ENCODE measurements at places on chromosomes 6 and 20.

GRCh38 chr6:141398949-141399348 lies 733.8 kb upstream of the GJE1 start:
- DNase-seq, result no peak

DNA sequence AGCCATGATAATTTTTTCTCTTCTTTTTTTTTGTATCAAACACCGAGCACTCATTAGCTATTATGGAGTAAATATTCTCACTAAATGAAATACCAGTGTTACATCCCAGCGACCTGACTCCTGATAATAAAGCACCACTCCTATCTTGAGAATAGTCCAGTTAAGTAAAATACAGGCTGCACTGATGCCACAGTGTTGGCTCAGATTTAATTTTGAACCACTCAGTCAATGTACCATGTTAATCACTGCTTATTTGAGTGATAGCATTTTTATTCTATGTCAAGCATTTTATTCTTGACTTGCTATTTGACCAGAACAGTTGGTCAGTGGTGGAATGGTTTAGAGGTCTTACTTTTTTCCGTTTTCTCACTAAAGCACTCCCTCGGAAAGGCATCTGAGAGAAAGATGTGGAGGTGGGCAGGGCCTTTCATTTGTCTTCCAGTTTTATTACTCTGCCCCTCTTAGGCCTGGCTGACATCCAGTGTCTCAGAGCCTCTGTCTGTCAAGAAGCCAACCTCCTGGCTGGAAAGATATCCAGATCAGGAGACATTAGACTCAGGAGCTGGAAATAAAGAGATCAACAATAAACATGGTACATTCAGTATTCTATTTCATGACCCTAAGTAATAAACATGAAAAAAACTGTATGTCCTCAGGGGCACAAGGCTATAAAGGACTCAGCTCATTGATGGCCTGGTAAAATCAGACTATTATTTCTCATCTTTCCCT lies 457.8 kb downstream of the EPM2A start:
- no peak for DNase-seq

DNA sequence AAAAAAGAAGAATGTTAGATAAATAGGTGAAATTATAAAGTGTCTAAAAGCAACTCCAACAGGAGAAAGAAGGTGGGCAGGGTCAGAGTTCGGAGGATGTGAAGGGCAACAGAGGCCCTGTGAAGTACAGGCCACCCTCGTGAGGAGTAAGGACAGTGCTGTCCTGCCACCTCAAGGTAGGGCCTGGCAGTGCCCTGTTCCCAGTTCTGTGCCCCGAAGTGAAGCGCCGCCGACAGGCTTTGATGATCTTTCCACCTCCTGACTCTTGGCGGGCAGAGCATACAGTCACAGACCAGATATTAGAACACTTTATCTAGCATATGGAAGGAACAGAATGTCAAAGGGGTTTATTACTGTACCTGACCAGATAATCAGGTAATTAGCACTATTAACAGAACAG lies 75.8 kb downstream of the GJA10 start:
- DNase-seq, result no peak

DNA sequence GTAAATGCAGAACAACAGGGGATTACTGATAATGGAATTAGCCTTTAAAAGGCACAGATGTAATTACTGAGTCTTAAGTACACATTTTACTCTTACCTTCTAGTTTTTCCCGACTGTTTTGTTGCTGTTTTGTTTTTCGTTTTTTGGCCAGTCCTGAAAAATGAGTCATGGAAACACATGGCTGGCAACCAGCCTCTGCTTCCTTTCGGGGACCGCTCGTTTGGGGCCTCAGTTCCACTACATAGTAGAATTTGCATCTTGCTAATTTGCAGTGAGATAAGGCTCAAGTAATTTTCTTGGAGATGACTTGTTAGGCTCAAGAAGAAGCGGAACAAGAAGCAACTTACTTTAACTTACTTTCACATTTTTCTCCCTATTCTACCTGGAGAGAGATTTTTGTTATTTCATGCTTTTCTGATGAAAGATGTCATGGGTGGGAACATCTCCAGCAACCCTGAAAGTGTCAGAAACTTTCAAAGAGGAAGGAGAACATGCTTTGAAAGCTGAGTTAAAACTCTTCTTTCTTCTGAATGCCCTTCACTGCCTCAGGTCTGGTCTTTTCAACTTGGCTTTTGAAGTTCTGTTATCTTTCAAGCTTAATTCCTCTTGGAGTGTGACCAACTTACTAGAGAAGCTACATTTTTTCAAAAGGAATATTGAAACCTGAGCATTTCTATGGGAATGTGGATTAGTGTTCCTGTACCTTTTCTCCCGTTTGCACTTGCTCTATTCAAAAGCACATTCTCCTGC lies 71.5 kb upstream of the HDAC2 start:
- no peak for DNase-seq

DNA sequence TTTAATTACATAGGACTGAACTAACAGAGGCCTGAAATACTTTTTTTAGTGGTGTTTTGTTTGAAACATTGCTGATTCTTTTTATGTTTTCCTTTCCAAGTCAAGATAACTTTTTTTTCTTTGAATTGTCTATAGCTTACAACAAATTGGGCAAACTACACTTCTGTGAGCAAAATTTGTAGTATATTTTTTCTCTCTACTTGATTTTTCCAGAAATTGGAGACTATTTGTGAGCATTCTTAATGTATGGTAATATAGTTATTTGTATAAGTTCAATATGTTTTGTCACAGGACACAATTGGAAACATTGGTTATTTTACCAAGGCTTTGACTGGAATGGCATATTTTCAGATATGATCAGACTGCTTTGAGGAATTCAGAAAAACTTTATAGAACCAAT lies 216.5 kb downstream of the SYNE1 start:
- no peak for DNase-seq

GRCh38 chr6:50661636-50662035 lies 51.7 kb upstream of the TFAP2D start:
- no peak for DNase-seq

All from RCC 7860 (cell line).